ENCODE measurements at places on chromosomes 11 and 22.

GRCh38 chr11:18790883-18791206 is 753 bp downstream of the PTPN5 start:
- no peak for DNase-seq

- no peak for DNase-seq
These were observed 24.6 kb upstream of the ACER3 start for GRCh38 chr11:76835928-76836612.

GRCh38 chr11:94882931-94883330 is 90.4 kb downstream of the CWC15 start:
- DNase-seq: no peak

GRCh38 chr11:65918211-65919140 is at the start of gene C11orf68:
Gene C11orf68, minus strand, starts transcription at chr11:65919062. Its CDS starts 31 bp downstream, at chr11:65919031.
- no peak for DNase-seq

DNA sequence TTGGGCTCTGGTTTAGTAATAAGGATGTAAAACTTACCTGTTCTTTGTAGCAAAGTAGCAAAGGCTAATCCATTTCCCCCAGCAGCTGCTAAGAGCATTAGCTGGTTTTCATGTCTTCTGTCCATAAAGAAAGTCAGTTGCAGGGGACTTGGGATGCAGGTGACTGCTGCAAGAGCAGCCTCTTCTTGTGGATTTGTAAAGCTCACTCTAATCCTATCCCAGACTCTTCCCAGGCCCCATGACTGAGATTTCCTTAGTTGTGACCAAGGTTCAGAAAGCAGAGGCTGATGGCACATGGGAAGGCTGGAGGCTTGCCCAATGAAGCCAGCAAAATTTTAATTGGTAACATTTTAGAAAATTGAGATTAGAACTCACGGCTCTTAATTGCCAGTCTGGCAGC is 94.4 kb upstream of the HORMAD2 start:
- no peak for DNase-seq

DNA sequence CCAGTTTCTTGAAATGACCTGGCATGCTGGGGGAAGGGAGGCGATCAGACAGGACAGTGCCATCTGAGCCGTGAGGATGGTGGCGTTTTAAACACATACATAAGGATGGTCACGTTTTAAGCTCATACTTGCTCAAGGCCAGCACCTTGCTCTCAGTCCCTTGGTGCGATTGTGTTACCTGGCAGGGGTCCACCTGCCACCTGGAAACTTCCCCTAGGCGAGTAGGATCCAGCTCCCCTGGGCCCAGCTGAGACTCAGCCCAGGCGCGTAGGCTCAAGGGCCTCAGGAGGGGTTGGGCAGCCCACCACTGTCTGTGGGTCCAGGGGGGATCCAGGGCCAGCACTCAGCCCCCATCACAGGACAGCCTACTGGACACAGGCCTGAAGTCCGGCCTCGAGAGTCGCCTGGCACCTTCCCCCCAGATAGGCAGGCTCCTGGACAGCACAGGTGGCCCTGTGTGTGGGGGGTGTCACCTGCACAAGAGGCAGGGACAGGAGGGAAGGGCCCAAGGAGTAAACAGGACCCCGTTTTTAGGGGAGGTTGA is 185.8 kb downstream of the BRD1 start:
- DNase-seq: no peak

DNA sequence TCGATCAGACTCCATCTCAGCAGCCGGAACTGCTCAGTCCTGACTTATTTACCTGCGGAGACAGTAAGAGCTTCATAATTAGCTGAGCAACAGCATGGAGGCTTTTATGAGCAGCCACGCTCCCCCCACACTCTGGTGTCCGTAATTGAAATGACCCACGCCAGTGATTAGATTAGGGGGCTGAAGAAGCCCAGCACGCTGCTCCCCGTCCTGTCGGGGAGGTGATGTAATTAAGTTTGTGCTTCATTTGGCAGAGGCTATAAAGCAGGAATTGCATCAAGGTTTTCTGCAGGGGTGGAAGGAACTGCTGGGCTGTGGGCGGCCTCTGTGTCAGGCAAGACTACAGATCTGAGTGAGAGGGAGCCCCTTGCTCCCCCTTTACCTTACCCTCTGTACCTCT is 22.8 kb upstream of the HTR3A start:
- no peak for DNase-seq

GRCh38 chr11:64933213-64933934 is 2.3 kb downstream of the GPHA2 start:
- DNase-seq: no peak

GRCh38 chr11:31887180-31887579 is 76.1 kb upstream of the PAX6 start:
- no peak for DNase-seq

DNA sequence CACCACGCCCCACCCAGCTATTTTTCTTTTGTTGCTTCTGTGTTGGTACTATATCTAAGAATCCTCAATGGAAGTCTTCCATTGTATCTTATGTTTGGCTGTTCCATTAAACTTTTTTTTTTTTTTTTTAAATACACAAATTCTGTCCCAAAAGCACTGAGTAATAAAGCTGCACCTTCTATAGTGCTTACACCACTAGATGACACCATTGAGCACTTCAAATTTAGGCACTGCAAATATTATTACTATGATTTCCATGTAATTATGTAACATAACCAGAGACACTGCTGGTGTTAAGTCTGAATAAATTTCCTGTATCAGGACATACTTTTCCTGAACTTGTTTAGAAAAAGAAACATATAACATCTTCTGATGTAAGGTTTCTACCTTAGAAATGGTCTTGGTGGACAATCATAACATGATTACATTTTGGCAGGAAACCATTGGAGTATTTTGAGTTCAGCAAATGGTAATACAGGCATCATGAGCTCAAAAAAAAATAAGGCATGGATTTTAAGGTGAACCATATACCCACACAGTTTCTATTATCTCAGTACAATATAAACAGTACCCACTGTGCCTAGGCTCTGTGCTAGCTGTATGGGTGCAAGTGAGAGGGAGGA is 110.5 kb downstream of the ATG16L2 start:
- DNase-seq: no peak

GRCh38 chr11:73907191-73907590 is 30.4 kb downstream of the PAAF1 start:
- DNase-seq: no peak

DNA sequence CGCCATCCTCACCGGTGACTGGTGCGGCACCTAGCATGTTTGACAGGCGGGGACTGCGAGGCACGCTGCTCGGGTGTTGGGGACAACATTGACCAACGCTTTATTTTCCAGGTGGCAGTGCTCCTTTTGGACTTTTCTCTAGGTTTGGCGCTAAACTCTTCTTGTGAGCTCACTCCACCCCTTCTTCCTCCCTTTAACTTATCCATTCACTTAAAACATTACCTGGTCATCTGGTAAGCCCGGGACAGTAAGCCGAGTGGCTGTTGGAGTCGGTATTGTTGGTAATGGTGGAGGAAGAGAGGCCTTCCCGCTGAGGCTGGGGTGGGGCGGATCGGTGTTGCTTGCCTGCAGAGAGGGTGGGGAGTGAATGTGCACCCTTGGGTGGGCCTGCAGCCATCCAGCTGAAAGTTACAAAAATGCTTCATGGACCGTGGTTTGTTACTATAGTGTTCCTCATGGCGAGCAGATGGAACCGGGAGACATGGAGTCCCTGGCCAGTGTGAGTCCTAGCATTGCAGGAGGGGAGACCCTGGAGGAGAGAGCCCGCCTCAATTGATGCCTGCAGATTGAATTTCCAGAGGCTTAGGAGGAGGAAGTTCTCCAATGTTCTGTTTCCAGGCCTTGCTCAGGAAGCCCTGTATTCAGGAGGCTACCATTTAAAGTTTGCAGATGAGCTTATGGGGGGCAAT is 1.1 kb downstream of the NEAT1 start:
- no peak for DNase-seq

GRCh38 chr11:118610225-118610772 is 2.9 kb downstream of the PHLDB1 start:
- peak; percentile 17 for DNase-seq

GRCh38 chr22:42425989-42426355 is 6.2 kb downstream of the NFAM1 start:
- DNase-seq: no peak

DNA sequence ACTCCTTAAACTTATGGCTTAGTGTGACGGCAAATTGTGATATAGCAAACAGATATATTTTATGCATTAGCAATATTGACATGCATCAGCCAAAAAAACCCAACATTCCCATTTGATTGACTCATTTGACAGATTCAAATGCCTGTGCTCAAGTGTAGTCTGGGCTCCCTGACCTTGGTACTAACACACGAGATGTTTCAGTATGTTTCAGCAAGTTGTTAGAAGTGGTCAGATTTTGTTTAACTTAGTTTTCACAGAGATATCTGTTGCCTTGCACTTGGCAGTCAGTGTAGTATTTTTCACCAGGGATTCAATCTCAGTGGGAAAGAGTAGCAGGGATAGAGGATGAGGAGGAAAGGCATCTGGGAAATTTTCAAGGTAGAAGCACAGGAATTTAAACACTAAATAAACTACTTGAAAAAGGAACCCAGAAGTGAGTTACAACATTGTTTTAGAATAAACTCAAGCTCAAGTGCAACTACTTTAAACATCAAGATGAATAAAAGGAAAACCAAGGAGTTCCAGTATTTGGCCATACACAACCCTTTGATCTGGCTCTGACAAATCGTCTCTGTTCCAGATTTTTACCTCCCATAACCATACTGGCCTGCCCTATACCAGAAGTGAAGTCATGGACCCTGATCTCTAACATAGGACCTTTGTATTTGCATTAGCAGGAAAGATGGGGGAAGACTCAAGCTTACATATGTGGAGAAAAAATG is 56.5 kb upstream of the BLID start:
- no peak for DNase-seq

DNA sequence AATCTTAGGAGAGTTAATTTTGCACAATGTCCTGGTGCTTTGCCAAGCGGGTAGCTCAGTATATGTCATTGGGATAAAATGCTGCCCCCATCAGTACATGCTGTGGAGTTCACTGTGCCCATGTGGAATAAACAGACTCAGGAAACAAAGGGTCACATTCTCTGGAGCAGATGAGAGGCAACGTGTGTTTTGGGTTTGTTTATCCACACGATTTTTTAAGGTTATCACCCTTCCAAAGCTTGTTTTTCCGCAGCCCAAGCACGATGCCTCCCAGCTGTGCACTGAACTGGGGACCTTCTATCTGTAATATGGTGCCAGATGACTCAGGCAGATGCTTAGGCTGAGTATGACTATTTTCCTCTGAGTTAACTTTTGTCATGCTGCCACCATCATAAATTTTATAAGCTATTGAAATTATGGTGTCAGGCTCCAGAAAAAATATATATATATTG is 6.5 kb downstream of the OR4D6 start:
- no peak for DNase-seq

- DNase-seq: no peak
These were observed 25.9 kb upstream of the PDE2A start for GRCh38 chr11:72700146-72700545.

GRCh38 chr11:93444617-93445073 is 98.5 kb downstream of the SMCO4 start:
- DNase-seq: no peak

DNA sequence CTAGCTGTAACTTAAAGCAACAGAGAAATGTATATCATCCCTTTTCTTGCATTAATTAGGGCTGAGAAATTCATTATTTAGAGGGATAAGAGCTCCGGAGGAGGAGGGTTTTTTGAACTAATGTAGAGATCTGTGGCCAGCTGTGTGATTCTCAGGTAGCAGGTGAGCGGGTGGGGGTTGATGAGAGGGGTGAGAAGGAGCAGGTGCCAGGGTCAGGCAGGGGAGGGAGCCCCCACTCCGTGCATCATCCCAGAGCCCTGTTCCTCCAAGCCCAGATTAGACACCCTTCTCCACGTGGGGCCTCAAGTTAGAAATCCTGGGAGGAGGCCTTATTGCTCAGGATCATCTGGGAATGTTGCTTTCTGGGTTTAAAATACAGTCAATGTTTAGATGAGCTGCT is 24.9 kb downstream of the ZBTB16 start:
- DNase-seq: no peak

GRCh38 chr11:100105982-100106358 is 581.1 kb upstream of the ARHGAP42 start:
- DNase-seq: no peak

- DNase-seq: no peak
These were observed 109.3 kb upstream of the SNX19 start for GRCh38 chr11:131025421-131026125.

DNA sequence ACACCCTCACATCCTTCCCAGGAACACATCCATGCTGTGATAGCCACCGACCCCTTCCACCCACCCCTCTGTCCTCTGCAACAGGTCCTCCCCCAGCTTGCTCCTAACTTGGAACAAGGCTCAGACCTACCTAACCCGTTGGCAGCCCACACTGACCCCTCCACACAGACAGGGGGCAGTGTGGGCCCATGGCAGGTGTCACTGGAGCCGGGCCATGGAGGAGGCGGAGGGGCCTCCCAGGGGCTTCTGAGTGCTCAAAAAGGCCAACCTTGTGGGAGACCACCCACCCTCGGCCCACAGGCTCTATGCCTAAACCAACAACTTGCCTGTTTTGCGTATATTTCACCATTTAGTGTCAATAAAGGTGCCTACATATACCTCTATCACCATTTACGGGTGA is 57.0 kb downstream of the CERK start:
- DNase-seq: no peak
